Heart right ventricle (tissue), 16 donors: ENCODE measurements at places on chromosomes 6 and 20. TPM values are rescaled to one million over a fixed set of nuclear protein-coding genes. Genes with fewer than 3 reads are reported as not detected.

- H3K4me1 ChIP-seq = no peaks in the 10 kb centered on the region
- no peak overlapping the region for H3K4me3 ChIP-seq
- no peak for DNase-seq
- no peaks in the 10 kb centered on the region for H3K36me3 ChIP-seq
- no peaks in the 10 kb centered on the region for H3K27me3 ChIP-seq
Observed at GRCh38 chr6:73030257-73030656, 195.0 kb downstream of the KHDC1L start.

GRCh38 chr20:48990467-48990866 lies 55.6 kb upstream of the CSE1L start:
- no peak overlapping the region for H3K27ac ChIP-seq
- DNase-seq = no peak
- H3K4me3 ChIP-seq = no peak overlapping the region
- no peaks in the 10 kb centered on the region for H3K4me1 ChIP-seq
- H3K36me3 ChIP-seq = peaks cover 88% of the 10 kb centered on the region

GRCh38 chr6:85078058-85078457 lies 313.7 kb upstream of the TBX18 start:
- no peak for DNase-seq
- H3K4me3 ChIP-seq = no peak overlapping the region
- H3K4me1 ChIP-seq = no peaks in the 10 kb centered on the region
- no peaks in the 10 kb centered on the region for H3K36me3 ChIP-seq
- no peaks in the 10 kb centered on the region for H3K27me3 ChIP-seq
- no peak overlapping the region for H3K27ac ChIP-seq

- DNase-seq = no peak
- H3K4me1 ChIP-seq = no peaks in the 10 kb centered on the region
- H3K27me3 ChIP-seq = no peaks in the 10 kb centered on the region
- H3K27ac ChIP-seq = no peak overlapping the region
- no peak overlapping the region for H3K4me3 ChIP-seq
- H3K36me3 ChIP-seq = no peaks in the 10 kb centered on the region
Observed at GRCh38 chr6:118843685-118844390, 50.1 kb upstream of the ASF1A start.

DNA sequence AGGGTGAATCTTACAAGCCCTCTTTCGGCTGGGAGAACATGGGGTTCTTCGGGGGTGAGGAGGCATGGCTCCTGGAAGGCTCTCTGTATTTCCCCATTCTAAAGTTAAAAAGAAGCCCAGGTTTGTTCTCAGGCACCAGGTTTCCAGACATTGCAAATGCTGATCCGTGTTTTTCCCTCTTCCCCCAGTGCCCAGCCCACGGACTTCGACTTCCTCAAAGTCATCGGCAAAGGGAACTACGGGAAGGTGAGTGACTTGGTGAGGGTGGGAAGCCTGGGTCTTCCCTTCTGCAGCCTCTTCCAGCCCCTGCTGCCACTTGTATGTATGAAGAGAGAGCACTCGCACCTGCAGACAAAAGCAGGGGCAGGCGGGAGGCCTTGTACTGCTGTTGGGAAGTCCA lies 8.7 kb downstream of the SGK2 start:
- no peak overlapping the region for H3K27ac ChIP-seq
- H3K4me3 ChIP-seq = no peak overlapping the region
- no peaks in the 10 kb centered on the region for H3K27me3 ChIP-seq
- H3K4me1 ChIP-seq = no peaks in the 10 kb centered on the region
- no peaks in the 10 kb centered on the region for H3K36me3 ChIP-seq

DNA sequence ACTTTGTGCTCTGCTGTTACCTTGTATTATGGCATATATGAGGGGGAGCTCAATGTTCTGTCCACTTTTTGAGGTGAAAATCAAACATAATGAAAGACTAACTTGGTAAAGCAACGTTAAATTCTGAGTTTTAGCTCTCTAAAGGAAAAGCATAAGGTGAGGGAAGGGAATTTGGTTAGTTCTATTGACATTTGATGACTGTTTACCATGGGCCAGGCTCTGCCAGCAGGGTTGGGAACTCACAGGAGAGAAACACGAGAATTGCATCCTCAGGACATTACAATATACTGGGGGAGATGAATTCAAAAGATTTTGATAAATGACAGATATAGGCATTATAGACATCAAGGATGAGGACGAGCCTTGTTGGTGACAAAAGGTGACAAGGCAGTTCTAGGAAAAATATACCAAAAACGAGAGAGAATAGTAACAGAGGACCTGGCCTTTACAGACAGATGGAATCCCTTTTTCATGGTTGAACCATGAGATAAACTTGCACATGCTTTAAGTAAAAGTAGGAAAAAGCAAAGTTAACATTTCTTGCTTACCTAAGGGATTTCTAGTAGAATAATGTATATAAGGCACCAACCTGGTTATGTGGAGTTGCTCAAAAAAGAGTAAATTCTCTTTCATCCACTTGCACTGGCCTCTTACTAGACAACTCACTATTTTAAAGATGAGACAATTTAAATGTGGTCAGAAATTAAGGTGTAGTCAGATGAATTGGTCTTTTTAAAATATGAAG lies 191.4 kb downstream of the NKAIN2 start:
- H3K27ac ChIP-seq = no peak overlapping the region
- no peaks in the 10 kb centered on the region for H3K27me3 ChIP-seq
- no peak for DNase-seq
- H3K36me3 ChIP-seq = no peaks in the 10 kb centered on the region
- no peak overlapping the region for H3K4me3 ChIP-seq

SULF2 gene
- total RNA-seq = 25.6 TPM
